ENCODE measurements at places on chromosomes 7 and 10.

GRCh38 chr7:47534322-47535034, 47.4 kb downstream of the TNS3 start:
- no peak for DNase-seq

- no peak for DNase-seq
Observed at GRCh38 chr10:130361351-130362105, 225.3 kb downstream of the GLRX3 start.

DNA sequence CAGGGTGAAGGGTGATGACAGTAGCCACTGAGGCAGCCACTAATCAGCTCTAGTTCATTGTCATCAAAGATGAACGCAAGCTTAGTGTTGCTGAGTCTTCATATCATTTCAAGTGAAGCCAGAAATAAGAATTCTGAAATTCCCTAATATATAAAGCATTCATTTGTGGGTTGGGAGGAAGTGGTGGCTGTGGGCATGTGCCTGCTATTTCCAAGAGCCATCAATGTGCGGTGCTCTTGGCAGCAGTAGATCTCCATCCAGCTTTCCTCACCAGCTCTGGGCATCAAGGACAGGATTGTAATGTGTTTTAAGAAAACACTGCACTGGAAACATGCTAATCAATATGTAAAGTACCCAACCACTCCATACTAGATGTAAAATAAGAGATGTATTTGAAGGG, 202.5 kb upstream of the AHR start:
- DNase-seq, result no peak

GRCh38 chr10:14124941-14125340, 205.8 kb downstream of the FRMD4A start:
- no peak for DNase-seq

- DNase-seq, result peak; percentile 0
Observed at GRCh38 chr10:94630017-94630688, 53.4 kb upstream of the CYP2C18 start.

GRCh38 chr10:24989867-24990266, 26.1 kb downstream of the ENKUR start:
- no peak for DNase-seq

DNA sequence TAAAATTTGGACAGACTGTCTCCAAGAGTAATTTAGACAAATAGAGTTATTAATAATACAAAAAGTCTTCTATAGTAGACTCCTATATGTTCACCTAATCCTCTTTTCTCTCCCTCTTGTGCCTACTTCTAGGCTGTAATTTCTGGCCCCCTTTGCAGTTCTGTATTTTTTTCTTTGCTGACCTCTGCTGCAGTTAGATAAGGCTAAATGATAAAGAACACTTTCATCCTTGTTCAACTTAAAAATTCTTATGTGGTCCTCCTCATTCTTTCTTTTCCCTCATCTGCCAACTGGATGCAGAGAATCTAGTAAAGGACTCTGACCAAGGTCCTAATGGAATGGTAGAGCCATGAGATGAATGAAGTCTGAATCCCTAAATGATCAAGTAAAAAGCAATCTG, 20.1 kb downstream of the GLCCI1 start:
- no peak for DNase-seq

GRCh38 chr10:52379287-52379686, 65.2 kb downstream of the DKK1 start:
- no peak for DNase-seq

DNA sequence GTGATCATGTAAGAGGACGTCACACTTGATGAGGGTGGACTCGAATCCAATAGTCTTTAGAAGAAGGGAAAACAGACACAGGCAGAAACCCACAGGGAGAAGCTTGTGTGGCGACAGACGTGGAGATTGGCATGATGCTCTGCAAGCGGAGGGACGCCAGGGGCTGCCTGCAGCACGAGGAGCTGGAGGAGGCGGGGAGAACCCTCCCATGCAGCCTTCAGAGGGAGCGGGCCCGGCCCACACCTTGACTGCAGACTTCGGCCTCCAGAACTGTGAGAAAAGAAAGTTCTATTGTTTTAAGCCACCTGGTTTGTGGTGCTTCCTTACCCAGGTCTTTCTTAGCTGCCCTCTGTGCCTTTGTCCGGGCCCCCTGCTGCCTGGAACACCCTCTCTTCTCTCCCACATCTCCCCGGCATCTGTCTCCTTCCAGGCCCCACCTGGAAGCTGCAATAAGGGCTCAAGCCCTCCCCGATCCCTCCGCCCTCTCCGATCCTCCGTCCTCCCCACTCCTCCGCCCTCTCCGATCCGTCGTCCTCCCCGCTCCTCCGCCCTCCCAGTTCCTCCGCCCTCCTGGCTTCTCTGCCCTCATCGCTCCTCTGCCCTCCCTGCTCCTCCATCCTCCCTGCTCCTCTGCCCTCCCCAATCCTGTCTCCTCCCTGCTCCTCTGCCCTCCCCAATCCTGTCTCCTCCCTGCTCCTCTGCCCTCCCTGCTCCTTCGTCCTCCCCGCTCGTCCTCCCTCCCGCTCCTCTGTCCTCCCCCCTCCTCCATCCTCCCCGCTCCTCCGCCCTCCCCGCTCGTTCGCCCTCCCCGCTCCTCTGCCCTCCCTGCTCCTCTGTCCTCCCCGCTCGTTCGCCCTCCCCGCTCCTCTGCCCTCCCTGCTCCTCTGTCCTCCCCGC, 17.4 kb upstream of the PRKAG2 start:
- no peak for DNase-seq

DNA sequence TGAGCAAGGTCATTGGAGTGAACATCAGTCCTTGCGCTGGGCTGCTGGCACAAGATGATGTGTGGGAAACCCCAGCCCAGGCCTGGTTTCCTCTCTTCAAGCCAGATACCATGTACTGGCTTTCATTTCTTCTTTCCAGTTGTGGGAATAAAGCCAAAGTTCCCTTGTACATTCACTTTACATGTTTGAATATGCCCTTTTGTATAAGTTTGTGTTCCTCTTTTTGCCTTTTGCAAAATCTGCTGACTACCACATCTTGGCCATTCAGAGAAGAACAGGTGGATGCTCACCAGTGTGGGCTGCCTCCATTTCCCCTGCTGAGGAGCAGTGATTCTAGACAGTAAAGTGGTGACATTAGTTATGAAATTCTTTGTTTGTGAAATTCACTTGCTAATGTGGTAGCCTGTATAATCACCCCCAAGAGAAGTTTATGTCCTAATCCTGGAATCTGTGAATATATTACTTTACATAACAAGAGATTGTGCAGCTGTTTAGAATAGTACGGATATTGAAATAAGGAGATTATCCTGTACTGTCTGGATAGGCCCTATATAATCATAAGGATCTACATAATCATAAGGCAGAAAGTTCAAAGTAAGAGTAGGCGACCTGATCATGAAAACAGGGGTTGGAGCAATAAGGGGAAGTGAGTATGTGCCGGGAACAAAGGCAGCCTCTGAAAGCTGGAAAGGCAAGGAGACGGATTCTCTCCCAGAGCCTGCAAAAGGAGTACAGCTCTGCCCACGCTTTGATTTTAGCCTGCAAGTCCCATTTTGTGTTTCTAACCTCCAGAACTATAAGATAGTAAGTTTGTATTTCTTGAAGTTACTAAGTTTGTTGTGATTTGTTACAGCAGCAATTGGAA, 18.8 kb upstream of the AOAH start:
- DNase-seq, result no peak

- no peak for DNase-seq
Observed at GRCh38 chr7:85730012-85730411, 543.2 kb upstream of the SEMA3D start.

DNA sequence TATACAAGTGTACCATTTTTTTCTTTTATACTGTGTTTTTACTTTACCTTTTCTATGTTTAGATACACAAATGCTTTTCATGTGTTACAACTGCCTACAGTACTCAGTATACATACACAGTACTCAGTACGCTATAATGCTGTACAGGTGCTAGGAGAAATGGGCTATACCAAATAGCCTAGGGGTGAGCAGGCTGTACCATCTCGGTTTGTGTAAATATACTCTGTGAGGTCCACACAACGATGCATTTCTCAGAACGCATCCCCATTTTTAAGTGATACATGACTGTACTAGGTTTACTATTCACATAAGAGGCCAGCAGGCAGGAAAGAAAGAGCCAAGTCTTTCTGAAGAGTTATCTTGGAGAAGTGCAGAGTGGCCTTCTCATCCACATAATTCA, 426.4 kb upstream of the MTPN start:
- no peak for DNase-seq

DNA sequence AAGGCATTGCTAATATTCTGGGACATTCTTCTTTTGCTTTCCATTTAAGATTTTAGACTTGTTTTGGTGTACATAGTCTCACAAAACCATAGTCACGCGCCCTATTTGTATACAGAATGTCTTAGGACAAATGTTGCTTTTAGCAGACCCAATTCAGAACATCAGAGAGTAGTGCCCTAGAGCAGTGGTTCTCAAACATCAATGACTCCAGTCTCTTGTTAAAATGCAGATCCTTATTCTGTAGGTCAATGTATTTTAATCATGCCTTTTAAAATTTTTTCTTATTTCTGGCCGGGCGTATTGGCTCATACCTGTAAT, 127.4 kb upstream of the EFCAB10 start:
- DNase-seq, result no peak

DNA sequence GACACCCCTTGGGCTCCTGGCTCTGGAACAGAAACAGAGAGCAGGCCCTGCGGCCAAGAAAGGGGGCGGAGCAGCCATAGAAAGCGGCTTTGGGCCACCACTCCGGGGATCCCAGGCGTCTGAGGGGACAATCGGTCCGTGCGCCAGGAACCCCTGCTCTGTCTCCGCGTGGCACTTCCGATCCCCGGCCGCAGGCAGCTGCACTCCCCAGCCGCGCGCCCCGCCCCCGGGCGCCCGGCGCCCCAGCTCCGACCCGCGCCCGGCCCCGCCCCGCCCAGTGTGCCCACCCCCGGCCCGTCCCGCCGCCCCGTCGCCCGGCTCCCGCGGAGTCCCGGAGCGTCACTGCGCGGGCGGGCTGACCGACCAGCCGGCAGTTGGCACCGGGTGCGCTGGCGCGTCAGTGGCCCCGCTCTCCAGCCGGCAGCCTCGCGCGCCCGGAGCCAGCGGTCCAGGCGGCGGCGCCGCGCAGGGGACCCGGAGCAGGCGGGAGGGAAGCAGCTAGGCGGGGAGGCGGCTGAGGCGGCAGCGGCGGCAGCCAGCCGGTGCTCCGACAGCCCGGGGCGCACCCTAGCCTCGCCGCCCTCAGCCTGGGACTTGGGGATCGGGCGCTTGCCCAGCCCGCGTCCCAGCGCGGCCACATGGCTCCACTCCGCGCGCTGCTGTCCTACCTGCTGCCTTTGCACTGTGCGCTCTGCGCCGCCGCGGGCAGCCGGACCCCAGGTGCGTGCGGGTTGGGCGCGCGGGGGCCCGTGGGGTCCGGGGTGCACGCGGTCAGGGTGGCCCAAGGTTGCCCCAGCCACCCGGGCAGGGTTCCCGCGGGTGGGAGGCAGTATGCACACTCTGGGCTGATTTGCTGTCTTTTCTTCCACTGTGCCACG, at the start of gene ADAMTS14:
Gene ADAMTS14, plus strand, starts transcription at position 342 of the 878 bp plus-strand sequence. Its CDS starts 297 bp downstream, at position 639.
- no peak for DNase-seq

- DNase-seq, result no peak
Observed at GRCh38 chr7:155921086-155921803, 109.0 kb upstream of the SHH start.

- no peak for DNase-seq
Observed at GRCh38 chr10:98163941-98164340, 29.5 kb downstream of the R3HCC1L start.

GRCh38 chr10:31099664-31100063, 68.0 kb upstream of the ZNF438 start:
- no peak for DNase-seq

- DNase-seq, result no peak
Observed at GRCh38 chr10:111804781-111805180, 378.8 kb downstream of the GPAM start.

DNA sequence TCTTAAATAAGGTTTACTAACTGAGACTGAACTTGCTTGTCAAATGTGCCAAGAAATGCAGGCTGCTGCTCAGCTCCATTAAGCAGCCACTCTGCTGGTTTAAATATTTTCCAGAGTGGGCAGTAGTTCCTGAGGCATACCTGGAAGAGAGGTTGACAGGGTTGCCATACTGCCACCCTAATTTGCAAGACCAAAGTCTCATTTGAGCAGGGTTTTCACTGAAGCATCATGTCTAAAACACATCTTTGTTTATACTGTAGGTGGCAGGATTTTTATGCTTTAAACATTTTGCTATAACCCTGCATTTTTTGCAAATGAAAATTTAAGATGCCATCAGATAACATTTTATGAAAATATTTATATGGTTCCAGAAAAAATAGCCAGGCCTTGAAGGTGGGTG, 618.0 kb upstream of the LRRTM3 start:
- DNase-seq, result no peak

GRCh38 chr7:141691961-141692360, 10.0 kb downstream of the DENND11 start:
- DNase-seq, result no peak

GRCh38 chr7:113790025-113790424, 128.8 kb downstream of the PPP1R3A start:
- DNase-seq, result no peak

GRCh38 chr7:144854839-144855424, 19.1 kb upstream of the TPK1 start:
- no peak for DNase-seq
